Astrocyte of the spinal cord (primary cell): ENCODE measurements at places on chromosomes 7 and 10.
A peak's percentile ranks its signal among the peaks of the same experiment; 100 is the strongest.

DNA sequence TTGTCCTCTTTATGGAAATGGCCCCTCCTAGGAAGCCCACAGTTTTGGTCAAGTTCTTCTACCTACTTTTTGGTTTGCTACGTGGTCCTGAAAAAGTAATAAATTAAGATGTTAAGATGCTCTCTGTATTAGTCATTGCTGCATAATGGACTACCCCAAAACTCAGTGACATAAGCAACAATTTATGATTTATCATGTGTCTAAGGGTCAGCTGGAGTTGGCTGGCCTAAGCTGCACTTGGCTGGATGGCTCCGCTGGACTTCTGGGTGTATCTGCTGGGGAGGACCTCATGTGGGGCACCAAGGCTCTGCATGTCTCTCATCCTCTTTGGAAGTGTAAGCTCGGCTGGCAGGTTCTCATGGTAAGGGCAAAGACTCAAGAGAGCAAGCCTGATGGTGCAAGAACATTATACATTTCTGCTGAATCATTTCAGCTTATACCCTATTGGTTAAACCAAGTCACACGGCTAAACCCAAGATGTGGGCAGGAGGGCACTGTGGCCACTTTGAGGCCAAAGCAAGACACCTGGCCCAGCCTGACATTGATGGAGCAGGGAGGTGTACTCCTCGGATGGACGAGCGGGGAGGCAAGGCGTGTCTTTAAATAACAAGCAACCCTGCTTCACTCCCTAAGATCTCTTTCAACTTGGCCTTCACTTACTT, 47.7 kb downstream of the TBXAS1 start:
- DNase-seq: no peak

- peak; percentile 74 for DNase-seq
Measured at GRCh38 chr7:149625340-149625946, 127.8 kb upstream of the ZNF746 start.

- no peak for DNase-seq
Measured at GRCh38 chr7:38600741-38601140, 30.4 kb downstream of the AMPH start.

DNA sequence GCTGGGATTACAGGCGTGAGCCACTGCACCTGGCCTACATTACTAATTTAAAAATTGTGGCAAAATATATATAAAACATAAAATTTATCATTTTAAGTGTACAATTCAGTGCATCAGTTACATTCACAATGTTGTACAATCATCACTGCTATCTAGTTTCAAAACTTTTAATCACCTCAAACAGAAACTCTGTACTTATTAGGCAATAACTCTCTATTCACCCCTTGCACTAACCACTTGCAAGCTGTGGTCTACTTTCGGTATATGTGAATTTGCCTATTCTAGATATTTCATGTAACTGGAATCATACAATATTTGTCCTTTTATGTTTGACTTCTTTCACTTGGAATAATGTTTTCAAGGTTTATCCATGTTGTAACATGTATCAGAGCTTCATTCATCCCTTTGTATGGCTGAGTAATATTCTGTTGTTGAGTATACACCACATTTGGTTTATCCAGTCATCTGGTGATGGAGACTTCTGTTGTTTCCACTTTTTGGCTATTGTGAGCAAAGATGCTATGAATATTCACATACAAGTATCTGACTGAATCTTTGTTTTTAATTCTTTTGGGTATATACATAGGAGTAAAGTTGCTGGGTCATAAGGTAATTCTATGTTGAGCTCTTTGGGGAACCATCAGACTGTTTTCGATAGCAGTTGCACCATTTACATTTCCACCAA, 14.3 kb upstream of the ELOVL3 start:
- DNase-seq: no peak

DNA sequence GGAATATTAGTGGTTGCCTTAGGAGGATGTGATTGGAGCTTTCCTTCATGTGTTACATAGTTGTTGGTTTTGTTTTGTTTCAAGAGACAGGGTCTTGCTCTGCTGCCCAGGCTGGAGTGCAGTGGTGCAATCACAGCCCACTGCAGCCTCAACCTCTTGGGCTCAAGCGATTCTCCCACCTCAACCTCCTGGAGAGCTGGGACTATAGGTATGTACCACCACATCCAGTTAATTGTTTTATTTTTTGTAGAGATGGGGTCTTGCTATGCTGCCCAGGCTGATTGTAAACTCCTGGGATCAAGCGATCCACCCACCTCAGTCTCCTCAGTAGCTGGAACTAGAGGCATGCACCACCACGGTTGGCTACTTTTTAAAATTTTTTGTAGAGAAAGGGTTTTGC, 86.1 kb downstream of the RABGEF1 start:
- DNase-seq: no peak

DNA sequence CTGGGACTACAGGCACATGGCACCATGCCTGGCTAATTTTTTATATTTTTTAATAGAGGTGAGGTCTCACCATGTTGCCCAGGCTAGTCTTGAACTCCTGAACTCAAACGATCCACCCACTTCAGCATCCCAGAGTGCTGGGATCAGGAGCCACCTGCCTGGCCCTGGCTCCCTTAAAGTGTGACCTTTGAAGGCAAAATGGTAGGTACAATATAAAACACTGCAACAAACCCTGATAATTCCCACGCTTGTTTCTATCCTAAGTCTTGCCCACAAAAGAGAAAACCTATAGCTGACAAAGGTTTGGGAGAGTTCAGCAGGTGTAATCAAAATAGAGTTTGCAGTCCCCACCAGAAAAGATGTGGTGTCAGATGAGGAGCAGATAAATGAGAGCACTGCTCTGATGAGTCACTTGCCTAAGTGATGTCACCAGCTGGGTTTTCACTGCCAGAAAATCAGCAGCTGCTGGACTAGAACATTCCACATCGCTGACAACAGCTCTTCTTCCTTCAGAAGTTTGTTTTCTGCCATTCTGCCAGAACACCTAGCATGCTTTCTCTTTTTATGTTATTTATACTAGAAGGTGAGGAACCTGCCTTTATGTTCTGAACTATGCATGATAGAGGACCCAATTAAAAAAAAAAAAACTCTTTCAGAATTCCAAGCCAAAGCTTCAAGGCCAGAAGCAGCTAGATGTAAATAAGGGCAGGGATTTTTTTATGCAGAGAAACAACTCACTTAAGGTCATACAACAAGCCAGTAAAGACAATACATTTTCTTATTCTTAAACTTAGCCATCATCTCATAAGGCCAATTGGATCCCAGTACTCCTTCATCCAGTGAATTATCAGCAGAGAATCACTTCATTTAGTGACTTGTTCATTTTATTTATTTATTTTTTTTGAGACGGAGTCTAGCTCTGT, 18.0 kb downstream of the PURB start:
- DNase-seq: peak; percentile 89

GRCh38 chr7:128210590-128211570, 30.2 kb upstream of the LEP start:
- DNase-seq: no peak

DNA sequence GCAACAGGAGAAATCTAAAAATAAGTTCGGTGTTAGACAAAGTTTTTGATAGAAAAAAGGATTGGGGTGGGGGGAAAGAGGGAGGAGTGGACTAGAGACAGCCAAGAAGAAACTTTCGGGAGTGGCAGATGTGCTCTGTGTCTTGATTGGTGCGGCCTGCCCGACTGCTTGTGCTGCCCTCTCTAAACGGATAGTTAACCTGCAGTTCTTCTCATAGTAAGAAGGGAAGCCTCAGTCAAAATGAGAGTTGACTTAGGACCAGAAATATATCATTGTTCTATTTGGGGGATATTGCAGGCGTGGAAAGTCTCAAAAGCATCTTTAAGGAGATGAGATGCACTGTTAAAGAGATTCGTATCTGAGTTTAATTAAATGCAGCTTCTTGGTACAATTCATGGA, 39.3 kb downstream of the UBE3C start:
- DNase-seq: no peak

GRCh38 chr7:121954803-121955202, 81.8 kb downstream of the PTPRZ1 start:
- peak; percentile 83 for DNase-seq
